ENCODE measurements at places on chromosomes 13 and 19.

- no peak for DNase-seq
Observed at GRCh38 chr13:28588296-28588695, 70.6 kb upstream of the POMP start.

DNA sequence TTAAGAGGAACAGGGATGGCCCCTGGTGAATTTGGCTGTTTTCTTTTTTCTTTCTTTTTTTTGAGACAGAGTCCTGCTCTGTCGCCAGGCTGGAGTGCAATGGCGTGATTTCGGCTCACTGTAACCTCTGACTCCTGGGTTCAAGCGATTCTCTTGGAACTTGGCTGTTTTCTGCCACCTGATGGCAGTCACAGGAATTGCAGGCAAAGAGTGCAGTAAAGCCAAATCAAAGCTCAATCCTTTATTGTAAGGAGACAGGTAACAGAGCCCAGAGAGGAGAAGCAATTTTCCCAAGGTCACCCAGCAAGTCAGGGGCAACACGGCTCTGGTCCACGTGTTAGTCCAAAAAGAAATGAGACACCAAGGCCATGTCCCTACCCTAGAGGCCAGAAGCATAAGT lies 6.2 kb downstream of the TINCR start:
- DNase-seq, result no peak

DNA sequence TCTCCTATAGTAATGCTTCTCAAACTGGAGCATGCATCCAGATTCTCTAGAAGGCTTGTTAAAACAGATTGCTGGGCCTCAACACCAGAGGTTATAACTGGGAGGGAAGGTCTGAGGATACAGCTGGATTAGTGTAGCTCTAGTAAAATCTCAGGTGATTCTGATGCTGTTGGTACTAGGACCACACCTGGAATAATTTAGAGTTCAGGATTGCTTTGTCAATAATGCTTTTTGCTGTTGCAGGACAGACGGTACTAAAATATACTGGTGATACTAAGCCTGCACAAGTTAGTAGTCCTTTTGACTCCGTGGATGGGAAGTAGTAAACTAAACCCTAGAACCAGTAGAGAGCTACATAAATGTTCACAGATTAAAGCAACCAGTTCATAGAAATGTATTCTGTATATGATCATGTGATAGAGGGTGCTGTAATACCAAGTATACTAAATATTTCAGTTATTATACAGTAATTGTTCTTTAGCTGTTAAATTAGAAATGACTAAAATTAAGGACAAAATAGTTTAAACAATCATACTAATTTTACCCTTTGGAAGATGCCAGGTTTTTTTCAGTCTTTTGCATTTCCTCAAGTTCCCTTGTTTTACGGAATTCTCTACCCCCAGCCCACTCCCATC lies 258.2 kb upstream of the STARD13 start:
- DNase-seq, result peak; percentile 26

DNA sequence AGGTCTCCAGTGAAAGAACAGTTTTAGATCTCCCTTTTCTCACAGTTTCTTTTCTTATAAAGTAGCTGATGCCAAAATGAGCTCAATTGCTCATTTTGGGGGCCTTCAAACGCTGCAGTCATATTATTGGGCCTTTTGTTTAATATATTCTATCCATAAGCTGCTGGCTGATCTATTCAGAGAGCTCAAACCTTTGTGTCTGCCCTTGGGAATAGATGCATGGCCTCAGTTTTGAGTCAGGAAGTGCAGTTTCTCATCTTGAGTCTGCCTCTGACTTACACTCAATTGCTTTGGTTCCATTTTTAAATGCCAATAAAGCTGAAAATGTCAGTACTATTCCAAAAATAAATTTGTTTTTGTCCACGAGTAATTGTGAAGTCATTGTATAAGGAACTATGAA lies 468.9 kb downstream of the KLF12 start:
- DNase-seq, result no peak

GRCh38 chr13:48236528-48237353 lies 3.7 kb downstream of the ITM2B start:
- DNase-seq, result peak; percentile 47

- no peak for DNase-seq
Observed at GRCh38 chr13:107104631-107105030, 536.7 kb upstream of the ARGLU1 start.

- DNase-seq, result no peak
Observed at GRCh38 chr13:29958476-29958875, 108.1 kb upstream of the UBL3 start.

- peak; percentile 44 for DNase-seq
Observed at GRCh38 chr19:31340042-31341025, 8.9 kb downstream of the TSHZ3 start.

DNA sequence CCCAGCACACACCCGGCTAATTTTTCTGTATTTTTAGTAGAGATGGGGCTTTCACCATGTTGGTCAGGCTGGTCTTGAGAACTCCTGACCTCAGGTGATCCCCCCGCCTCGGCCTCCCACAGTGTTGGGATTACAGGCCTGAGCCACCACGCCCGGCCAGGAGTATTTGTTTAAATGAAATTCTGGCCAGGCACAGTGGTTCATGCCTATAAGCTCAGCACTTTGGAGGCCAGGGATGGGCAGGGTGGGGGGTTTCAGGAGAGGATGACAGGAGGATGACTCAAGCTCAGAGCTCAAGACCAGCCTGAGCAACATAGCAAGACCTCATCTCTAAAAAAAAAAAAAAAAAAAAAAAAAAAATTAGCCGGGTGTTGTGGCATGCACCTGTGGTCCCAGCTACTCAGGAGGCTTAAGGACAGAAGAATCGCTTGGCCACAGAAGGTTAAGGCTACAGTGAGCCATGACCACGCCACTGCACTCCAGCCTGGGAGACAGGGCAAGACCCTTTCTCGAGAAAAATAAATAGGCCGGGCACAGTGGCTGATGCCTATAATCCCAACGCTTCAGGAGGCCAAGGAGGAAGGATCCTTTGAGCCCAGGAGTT lies 8.2 kb upstream of the DHDH start:
- DNase-seq, result peak; percentile 92

GRCh38 chr19:50794074-50794875 lies 4.1 kb downstream of the ACP4 start:
- DNase-seq, result no peak
